Cortex of kidney (tissue), 1 donor: ENCODE measurements at places on chromosomes 7 and 10.

- no peak for DNase-seq
Measured at GRCh38 chr10:106078895-106079576, 1085.5 kb downstream of the SORCS1 start.

DNA sequence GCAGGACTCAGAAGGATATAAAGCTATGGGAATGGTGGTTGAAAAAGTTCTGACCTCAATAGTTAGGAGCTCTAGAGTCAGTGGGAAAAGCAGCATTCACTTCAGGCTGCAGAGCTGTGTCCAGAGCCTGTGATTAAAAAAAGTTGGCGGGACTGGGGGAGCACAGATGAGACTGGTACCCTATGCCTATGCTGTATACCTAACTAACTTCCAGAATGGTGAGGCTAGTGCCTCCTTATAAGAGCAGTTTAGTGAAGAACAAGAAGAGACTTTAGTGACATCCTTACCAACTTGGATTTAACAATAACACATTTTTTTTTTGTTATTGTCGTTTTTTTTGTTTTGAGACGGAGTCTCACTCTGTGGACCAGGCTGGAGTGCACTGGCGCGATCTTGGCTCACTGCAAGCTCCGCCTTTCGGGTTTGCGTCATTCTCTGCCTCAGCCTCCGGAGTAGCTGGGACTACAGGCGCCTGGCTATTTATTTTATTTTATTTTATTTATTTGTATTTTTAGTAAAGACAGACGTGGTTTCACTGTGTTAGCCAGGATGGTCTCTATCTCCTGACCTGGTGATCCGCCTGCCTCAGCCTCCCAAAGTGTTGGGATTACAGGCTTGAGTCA lies 6.6 kb upstream of the ZNF282 start:
- no peak for DNase-seq

DNA sequence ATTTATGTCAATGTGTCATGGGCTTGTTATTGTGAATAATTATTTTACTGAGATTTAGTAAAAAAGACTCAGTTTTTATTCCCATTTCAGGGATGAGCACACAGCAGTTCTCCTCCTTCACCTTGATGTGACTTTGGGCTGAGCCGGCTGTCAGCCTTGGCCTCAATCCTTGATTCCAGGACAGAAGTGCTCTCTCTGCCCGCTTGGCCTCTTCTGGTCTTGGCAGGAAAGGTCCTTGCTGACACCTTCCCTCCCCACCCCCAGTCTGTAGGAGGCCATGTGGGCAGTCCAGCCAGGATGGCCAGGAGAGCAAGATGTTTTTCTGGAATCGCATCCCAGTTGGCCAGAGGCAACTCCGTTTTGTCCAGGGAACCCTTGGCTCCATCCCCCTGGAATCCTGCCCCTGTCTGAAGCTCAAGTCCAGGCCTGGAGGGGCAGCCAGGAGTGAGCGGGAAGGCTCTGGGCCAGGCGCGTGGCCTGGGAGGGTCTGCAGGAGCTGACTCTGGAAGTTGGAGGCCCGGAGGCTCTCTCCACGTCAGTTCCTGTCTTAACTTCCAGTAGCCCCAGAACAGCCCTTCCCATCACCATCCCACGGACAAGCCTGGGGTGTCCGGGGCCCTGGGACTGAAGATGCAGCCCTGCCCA lies 100.9 kb downstream of the PDGFA start:
- DNase-seq: no peak

GRCh38 chr10:119306986-119307392 lies 99.6 kb downstream of the GRK5 start:
- no peak for DNase-seq

- DNase-seq: no peak
Measured at GRCh38 chr10:30986053-30986555, 45.6 kb downstream of the ZNF438 start.

- DNase-seq: no peak
Measured at GRCh38 chr7:151886783-151887182, 9.9 kb upstream of the PRKAG2 start.

DNA sequence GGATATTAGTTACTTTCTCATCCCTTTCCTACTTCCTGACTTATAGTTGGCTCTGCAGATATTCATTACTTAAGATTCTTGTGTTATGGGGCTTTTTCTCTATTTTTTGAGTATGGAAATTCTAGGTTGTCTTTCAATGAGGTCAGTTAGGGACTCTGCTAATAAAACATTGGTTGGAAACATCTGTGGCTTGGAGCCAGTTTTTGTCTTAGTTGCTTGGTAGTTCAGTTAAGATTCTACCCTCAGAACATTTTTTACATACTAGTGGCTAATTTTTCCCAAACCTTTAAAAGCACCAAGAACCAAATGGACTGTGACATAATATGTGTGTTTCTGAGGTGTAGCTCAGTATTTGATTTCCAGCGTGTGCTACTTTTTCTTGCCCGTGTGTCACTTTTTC lies 305.6 kb upstream of the FZD1 start:
- DNase-seq: no peak

DNA sequence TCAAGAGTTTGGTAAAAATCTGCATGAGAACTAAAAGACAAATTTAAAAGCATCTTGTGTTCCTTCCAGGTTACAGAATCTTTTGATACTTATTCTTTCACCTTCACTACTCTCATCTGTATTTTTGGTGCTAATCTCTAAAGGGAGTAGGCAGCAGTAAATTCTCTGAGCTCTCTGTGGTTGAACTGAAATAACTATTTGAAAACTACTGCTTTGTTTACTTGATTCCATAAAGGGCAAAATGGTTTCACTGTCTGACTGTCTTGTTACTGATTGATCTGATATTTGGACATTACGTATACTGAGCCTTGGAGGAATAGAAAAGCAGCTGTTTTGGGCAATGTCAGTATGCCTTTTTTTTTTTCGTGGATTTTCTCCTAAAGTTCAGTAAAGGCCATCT lies 103.3 kb downstream of the CHRM2 start:
- DNase-seq: no peak

DNA sequence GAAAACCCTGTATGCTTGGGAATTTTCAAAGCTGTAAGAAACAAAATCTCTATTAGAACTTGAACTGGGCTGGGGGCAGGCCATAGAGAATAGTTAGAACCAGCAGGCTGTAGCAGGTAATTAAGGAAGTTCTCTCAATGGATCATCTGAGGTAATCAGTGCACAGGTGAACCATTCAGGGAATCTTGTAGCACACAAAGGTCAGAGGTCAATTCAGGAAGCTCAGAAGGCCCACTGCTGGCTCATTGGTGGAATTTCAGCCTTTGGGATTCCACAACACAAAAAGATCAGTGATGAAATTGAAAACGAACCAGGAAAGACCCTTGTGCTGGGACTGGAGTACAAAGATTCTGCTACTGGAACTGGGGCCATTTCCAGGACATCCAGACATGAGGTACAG lies 82.0 kb downstream of the TMEM168 start:
- no peak for DNase-seq

DNA sequence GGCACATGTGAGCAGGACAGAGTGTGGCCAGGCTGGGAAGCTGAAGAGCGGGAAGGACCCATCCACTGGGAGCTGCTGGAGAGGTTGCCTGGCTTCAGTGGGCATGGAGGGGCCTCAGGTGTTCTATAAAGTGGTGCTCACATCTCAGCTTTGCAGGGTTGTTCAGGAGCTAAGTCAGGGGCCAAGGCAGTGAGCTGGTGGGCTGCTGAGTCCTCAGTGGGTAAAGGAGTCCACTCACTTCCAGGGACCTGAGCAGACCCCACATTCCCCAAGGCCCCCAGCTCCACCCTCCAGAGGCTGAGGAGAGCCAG lies 28.8 kb upstream of the C10orf53 start:
- no peak for DNase-seq

GRCh38 chr7:106065575-106066500 lies 46.3 kb downstream of the SYPL1 start:
- no peak for DNase-seq

GRCh38 chr10:72080042-72080975 lies 8.0 kb downstream of the SPOCK2 start:
- no peak for DNase-seq
